ENCODE measurements at places on chromosomes 16 and 17.

GRCh38 chr17:44905006-44906000, 6.1 kb upstream of the EFTUD2 start:
- DNase-seq: no peak

GRCh38 chr16:57476546-57477410, 9.5 kb downstream of the DOK4 start:
- DNase-seq: no peak

DNA sequence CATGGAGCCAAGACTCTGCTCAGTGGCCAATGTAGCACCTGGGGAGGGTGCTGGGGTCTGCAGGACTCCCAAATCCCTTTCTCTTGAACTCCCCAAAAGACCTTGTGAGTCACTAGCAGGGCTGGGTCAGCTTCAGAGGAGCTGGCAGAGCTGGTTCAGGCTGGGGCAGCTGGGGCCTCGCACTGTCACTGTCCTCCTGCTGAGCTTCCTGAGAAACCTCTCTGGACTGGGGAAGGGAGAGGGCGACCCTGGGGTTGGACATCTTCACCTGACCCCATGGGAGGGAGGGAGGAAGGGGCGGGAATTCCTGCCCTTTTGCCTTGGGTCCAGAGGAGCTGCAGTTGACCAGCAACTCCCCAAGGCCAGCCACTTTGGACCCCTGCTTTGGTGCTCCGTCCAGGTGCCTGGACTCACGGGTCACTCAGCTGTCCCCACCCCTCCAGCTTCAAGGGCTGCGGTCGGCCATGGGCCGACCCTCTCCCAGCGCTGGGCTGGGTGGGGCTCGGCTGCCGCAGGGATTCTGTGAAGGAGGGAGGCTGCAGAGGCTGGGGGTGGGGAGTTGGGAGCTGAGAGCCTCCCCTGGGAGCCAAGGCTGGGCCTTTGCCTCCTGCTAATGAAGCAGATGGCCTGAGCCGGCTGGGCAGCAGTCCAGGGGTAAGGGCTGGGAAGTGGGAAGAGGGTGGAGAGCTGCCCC, 9.2 kb downstream of the FMNL1 start:
- no peak for DNase-seq

DNA sequence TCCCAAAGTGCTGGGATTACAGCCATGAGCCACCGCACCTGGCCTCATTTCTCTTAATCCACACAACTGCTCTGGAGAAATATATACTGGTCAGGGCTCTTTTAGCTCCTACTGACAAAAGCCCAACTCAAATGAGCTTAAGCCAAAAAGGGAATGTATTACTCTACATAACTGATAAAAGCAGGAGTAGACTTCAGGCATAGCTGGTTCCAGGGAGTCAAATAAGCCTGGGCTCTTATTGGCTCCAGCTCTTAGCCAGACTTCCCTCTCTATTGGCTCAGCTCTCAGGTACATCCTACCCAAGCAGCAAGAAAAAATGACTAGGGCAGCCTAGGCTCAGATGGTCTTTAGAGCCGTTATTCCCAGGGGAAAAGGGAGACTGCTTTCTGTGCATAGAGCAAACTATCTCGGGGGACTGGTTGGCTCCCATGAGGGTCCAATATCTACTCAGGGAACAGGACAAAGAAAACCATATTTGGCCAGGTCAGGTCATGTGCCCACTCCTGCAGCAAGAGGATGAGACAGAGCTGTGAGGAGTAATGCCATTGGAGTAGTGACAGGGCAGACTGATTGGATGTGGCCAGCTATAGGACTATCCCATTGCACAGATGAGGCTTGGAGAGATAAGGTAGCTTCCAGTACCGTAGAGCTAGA, 21.2 kb downstream of the TBX2 start:
- DNase-seq: no peak

DNA sequence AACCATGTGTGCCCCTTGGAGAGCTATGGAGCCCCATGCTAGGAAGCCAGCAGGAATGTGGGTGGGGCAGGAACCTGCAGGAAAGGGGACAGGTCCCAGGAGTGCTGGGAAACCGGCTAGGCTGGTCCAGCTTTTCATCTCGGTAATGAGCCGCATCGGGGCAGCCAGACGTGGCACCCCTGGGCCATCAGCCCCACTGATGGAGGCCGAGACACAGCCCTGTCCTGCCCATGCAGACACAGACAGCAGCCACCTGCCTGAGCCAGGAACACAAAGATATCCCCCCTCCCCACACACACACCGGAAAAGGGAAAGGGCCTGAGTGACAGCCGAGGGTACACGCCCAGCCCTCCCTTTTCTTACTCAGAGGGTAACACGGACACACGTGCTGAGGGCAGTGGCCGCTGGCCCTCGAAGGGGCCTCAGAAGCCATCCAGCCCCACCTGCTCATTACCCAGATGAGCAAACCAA, 18.1 kb downstream of the PPL start:
- no peak for DNase-seq

GRCh38 chr16:67658849-67659674, 998 bp downstream of the ACD start:
- no peak for DNase-seq

GRCh38 chr16:12885742-12886141, 15.7 kb upstream of the SHISA9 start:
- no peak for DNase-seq

- DNase-seq: no peak
Observed at GRCh38 chr17:69499318-69499717, 84.8 kb downstream of the MAP2K6 start.

- no peak for DNase-seq
Observed at GRCh38 chr16:85901773-85902365, 2.9 kb downstream of the IRF8 start.

DNA sequence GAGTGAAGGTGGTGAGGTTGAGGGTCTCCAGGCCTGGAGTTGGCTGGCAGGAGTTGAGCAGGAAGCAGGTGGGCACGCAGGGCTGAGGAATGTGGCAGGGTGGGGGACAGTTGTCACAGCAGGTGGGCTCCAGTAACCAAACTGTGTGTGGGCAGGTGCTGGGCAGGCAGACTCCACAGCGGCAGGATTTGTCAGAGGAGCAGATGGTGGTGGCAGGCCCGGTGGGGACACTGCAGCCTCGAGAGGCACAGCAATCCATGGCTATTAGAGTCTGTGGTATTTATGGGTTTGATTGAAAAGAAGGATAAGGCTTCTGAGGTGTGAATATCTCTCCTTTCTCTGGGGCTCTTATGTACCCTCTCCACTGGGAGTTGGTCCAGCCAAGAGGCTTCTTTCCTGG, at the start of gene KRTAP3-3:
TSS of gene KRTAP3-3 (minus strand) at position 326 of the 400 bp plus-strand sequence. CDS start at position 259, 67 bp downstream.
- DNase-seq: no peak

GRCh38 chr16:24214992-24215391, 41.1 kb upstream of the CACNG3 start:
- no peak for DNase-seq

DNA sequence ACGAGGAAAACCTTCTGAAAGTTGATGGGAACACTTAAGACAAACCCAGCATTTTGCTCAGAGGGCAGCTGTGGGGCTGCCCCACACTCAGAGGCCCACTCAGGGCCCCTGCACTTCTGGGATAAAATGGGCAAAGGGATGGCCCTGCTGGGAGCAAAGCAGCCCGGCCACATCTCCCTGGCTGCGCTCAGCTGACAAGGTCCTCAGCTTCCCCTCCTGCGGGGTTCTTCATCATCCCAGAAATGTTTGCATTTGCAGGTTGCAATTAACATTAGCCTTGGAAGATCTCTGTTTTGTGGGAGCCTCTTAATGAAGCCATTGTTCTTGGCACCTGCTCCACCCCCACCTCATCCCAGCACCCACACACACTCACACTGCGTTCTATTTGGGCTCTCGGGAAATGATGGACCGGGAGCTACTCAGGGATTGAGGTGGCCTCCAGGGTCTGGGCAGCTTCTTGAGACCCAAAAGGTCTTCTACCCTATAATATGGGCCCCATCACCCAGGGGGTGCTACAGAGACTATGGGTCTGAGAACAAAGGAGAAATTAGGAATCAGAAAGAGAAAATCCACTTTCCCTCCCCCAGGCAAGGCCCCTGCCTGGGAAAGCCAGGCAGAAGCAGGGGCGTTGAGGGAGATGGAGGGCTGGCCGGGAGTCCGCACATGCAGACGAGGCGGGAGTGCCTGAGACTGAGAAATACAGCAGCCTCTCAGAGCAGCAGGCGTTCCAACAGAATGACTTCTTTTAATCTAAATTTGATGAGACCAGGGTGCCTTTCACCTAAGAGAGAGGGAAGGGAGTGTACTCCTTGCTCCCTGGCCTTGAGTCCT, 53.7 kb upstream of the RPL38 start:
- no peak for DNase-seq

DNA sequence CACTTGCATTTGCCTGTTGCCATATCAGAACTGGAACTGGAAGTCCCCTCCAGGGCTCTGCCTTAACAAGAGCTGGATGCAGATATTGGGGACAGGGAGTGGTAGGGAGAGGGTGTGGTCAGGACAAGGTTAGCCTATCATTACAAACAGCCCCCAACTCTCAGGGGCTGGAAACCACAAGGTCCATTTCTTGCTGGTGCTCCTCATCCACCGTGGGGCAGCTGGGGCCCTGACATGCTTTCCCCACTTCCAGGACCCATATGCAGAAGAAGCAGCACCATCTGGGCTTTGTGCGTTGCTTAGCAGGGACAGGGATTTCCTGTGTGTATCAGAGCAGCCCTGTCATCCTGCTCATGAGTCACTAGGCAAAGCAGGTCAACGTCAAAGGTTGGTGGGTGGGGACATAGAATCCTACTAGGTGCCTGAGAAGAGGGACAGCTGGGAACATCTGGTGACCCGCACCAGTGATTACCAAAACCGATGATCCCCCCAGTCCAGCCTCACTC, 26.9 kb downstream of the RGS9 start:
- no peak for DNase-seq

DNA sequence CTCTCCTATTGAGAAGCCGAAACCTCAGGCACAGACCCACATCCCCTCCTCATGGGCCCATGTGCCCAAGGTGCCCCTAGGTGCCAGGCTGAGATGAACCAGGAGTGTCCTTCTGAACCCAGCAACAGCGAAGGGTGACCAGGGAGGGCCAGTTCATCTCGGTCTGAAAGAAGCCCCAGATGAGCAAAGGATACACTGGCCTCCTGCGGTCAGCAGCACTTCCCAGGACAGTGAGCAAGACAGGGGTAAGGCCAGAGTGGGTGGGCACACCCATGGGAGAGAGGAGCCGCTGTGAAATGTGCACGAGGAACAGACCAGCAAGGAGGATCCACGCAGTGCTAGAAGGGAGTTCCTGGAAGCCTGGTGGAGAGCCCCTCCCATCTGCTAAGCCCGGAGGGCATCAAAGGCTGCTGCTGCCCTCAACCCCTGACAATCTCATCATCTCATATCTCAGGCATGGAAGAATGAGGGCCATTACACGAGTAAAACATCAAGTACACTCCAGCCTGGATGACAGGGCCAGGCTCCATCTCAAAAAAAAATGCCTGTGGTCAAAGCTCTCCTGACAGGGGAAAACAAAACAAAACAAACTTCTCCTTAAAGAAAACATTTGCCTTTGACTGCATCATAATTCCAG, 3.3 kb upstream of the HBZ start:
- DNase-seq: no peak

GRCh38 chr17:76755285-76755684, 17.4 kb downstream of the MFSD11 start:
- DNase-seq: no peak

DNA sequence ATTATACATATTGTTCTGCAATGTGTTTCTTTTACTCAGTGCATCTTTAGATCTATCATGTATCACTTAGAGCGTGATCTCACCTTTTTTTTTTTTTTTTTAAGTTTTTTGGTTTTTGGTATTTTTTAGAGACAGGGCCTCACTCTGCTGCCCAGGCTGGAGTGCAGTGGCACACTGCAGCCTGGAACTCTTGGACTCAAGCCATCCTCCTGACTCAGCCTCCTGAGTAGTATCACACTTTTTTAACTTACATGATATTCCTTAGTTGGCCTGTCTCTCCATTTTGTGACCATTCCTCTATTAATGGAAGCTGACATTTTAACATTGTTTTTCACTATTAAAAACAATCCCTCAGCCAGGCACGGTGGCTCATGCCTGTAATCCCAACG, 4.7 kb upstream of the MPO start:
- DNase-seq: no peak

DNA sequence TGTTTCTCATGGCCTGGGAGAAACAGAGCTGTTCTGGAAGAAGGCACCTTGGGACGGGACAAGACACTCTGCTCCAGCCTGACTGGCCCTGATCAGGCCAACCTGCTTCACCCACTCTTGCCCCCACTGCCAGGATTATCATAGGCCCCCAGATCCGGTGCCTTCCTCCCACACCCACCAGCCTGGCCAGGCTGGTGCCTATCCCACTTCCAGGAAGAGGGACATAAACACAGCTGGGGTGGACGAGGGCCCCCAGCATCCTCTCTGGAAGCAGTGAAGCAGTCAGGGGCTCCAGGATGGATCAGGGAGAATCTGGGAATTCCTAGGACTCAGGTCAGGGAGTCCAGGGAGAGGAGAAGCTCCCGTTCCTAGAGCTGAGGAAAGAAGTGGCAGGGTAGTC, 16.9 kb upstream of the ITGA3 start:
- DNase-seq: no peak

All from GM12892 (cell line).